Keratinocyte (primary cell): ENCODE measurements at places on chromosomes 3 and 15. TPM values are rescaled to one million over a fixed set of nuclear protein-coding genes. Genes with fewer than 3 reads are reported as not detected.

LRIG1 gene
- 6.8 to 18.5 TPM (median 17.2 TPM) in 3 replicates for polyA plus RNA-seq

CHRD gene
- not detected in 3 replicates for polyA plus RNA-seq

GRCh38 chr3:64355401-64355807, 130.1 kb upstream of the PRICKLE2 start:
- H3K4me3 ChIP-seq: no peak overlapping the region
- H3K27me3 ChIP-seq: no peaks in the 10 kb centered on the region
- no peak overlapping the region for H3K27ac ChIP-seq
- DNase-seq: no peak
- H3K4me1 ChIP-seq: peaks cover 42% of the 10 kb centered on the region

DNA sequence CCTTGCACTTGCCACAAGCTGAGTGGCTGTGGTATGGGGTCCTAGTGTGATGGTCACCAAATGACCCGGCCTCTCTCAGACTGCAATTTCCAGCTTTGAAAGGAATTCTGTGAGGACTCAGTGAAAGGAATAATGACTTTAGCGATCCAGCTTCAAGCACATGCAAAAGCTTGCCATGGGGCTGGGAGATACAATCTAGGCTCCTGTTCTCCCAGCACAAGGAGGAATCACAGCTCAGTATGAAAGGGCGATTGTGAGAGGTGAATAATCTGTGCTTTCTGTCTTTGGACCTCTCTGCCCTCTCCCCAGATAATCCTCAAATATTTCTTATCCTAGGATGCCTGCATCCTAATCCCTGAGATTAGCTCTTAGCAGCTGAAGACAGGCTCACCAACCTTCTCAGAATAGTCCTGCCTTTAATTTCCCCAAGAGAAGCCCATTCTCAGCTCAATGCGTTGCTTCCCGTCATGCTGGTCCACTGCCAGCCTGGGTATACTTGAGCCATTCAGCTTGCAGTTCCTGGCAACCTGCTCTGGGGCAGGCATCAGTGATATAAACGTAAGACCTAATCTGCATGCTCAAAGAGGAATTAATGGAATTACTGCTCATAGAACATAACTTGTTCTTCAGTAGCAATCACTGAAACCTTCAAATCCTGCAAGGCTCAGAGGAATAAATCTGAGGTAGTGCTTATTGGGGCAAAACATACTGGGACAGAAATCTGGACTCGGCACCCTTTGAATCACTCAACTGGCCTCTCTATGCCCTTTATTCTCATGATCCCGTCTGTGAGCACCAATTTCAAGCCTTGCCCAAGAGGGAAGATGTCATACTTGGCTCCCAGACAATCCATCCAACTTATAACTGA, 15.1 kb downstream of the TLNRD1 start:
- no peaks in the 10 kb centered on the region for H3K4me1 ChIP-seq
- H3K27ac ChIP-seq: no peak overlapping the region
- no peaks in the 10 kb centered on the region for H3K36me3 ChIP-seq
- no peak overlapping the region for H3K4me3 ChIP-seq

- no peak for DNase-seq
- no peak overlapping the region for H3K4me3 ChIP-seq
- no peak overlapping the region for H3K27ac ChIP-seq
- no peaks in the 10 kb centered on the region for H3K36me3 ChIP-seq
- H3K4me1 ChIP-seq: no peaks in the 10 kb centered on the region
Observed at GRCh38 chr3:183123891-183124290, 24.6 kb upstream of the MCCC1 start.

- H3K4me1 ChIP-seq: peaks cover 12% of the 10 kb centered on the region
- no peaks in the 10 kb centered on the region for H3K36me3 ChIP-seq
- no peak overlapping the region for H3K27ac ChIP-seq
- DNase-seq: peak; percentile 66
- no peaks in the 10 kb centered on the region for H3K27me3 ChIP-seq
Observed at GRCh38 chr3:29447946-29448627, 167.2 kb downstream of the RBMS3 start.
